Left kidney (tissue), 8 donors: ENCODE measurements at places on chromosomes 13 and 19. TPM values are rescaled to one million over a fixed set of nuclear protein-coding genes. Genes with fewer than 3 reads are reported as not detected.

Gene LGI4
- polyA plus RNA-seq = 2.3 TPM

Gene DNAAF3
- polyA plus RNA-seq = 7.5 TPM

Gene TTYH1
- polyA plus RNA-seq = 7.8 TPM

Gene ITGBL1
- 0.90 TPM for polyA plus RNA-seq

Gene C2CD4C
- 1.5 TPM for polyA plus RNA-seq

Gene CDC42EP5
- 13.0 TPM for polyA plus RNA-seq

Gene EVI5L
- 16.5 TPM for polyA plus RNA-seq
